Esophagus squamous epithelium (tissue), 5 donors: ENCODE measurements at places on chromosomes 6 and 20. TPM values are rescaled to one million over a fixed set of nuclear protein-coding genes. Genes with fewer than 3 reads are reported as not detected.

DNA sequence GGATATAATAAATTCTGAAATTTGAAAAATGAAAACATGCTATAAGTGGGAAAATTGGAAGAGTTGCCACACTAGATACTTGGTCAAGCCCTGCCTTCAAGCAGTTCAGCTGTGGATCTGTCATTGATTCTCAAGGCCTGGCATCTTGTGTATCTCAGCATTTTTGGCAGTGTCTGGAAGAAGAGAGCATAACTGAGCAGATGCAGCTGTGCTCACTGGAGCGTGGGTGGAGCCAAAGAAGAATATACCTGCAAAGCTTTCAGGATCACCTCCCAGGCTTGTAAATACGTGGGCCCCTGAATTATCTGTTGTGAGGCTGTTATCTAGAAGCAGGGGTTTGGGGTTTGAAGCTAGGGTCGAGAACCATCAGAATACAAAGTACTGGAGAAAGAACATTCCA is 31.3 kb upstream of the CHD6 start:
- no peak overlapping the region for H3K4me3 ChIP-seq
- no peaks in the 10 kb centered on the region for H3K36me3 ChIP-seq
- H3K4me1 ChIP-seq = peaks cover 57% of the 10 kb centered on the region
- H3K27ac ChIP-seq = no peak overlapping the region
- no peaks in the 10 kb centered on the region for H3K27me3 ChIP-seq
- no peak for DNase-seq

GRCh38 chr6:42053601-42054000 is 3.3 kb downstream of the TAF8 start:
- no peak for DNase-seq
- H3K27ac ChIP-seq = no peak overlapping the region
- H3K4me3 ChIP-seq = no peak overlapping the region

DNA sequence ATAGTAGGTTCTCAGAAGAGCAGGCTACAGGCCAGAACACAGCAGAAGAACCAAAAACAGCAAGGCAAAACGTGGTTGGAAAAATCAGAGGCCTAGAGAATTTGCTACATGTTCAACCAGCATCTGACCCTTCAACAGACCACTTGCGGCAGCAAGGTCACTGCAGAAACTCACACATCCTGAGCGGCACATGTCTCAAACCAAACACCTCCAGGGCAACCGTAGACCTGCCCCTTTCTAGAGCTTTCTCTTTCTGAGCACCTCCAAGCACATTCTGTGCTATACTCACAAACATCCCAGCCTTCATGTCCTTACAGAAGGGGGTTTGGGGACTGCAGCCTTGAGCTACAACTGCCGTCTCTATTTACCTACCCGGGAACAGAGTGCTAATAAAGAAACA is 52.6 kb downstream of the GFOD1 start:
- no peak overlapping the region for H3K27ac ChIP-seq
- no peaks in the 10 kb centered on the region for H3K36me3 ChIP-seq
- H3K27me3 ChIP-seq = no peaks in the 10 kb centered on the region
- no peak for DNase-seq
- no peak overlapping the region for H3K4me3 ChIP-seq

DNA sequence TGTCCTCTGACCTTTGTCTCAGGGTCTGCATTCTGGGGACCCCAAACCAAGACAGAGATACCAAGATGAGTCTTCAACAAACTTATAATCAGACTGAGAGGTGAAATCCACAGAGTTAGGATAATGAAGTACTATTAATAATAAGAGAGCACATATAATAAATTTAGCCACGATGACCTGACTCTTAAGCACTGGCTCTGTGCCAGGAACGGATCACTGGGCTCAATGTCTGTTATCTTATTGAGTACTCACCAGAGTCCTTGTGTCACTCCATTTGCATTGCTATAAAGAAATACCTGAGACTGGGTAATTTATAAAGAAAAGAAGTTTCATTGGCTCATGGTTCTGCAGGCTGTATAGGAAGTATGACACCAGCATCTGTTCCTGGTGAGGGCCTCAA is 18.9 kb upstream of the ITPR3 start:
- no peak for DNase-seq
- H3K36me3 ChIP-seq = no peaks in the 10 kb centered on the region
- peaks cover 7% of the 10 kb centered on the region for H3K4me1 ChIP-seq
- no peak overlapping the region for H3K4me3 ChIP-seq

DNA sequence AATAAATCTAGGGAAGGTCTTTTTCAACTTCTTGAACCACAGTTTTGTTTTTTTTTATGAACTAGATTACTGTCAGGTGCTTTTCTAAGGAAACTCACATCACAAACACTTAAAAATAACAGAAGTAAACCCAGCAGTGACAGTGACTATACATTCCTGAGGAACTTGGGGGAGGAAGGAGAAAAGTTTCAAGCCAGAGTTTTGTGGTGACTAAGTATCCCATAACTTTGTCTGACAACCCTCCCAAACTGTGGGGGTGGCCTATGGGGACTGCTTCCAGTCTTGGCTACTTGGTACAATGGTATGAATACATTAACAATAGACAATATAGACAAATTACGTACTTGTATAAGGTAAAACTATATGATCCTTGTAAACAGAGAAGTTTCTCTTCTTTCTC is 202.5 kb upstream of the MAN1A1 start:
- no peak overlapping the region for H3K4me3 ChIP-seq
- H3K27me3 ChIP-seq = no peaks in the 10 kb centered on the region
- DNase-seq = no peak
- no peaks in the 10 kb centered on the region for H3K36me3 ChIP-seq

GRCh38 chr6:35490821-35491557 is 5.9 kb downstream of the TEAD3 start:
- H3K36me3 ChIP-seq = peaks cover 4% of the 10 kb centered on the region
- no peak for DNase-seq
- peak overlapping the region; percentile 99 for H3K27ac ChIP-seq
- no peaks in the 10 kb centered on the region for H3K27me3 ChIP-seq
- peaks cover 100% of the 10 kb centered on the region for H3K4me1 ChIP-seq

Gene LGSN
- total RNA-seq = not detected

- H3K36me3 ChIP-seq = no peaks in the 10 kb centered on the region
- DNase-seq = no peak
- H3K27me3 ChIP-seq = no peaks in the 10 kb centered on the region
- no peaks in the 10 kb centered on the region for H3K4me1 ChIP-seq
- no peak overlapping the region for H3K4me3 ChIP-seq
These were observed 489.6 kb downstream of the MMUT start for GRCh38 chr6:48973491-48973890.

GRCh38 chr20:62531046-62531838 is 55.4 kb upstream of the GATA5 start:
- H3K4me3 ChIP-seq = no peak overlapping the region
- no peaks in the 10 kb centered on the region for H3K4me1 ChIP-seq
- no peaks in the 10 kb centered on the region for H3K27me3 ChIP-seq
- DNase-seq = no peak
- no peak overlapping the region for H3K27ac ChIP-seq
- H3K36me3 ChIP-seq = no peaks in the 10 kb centered on the region

- H3K27me3 ChIP-seq = no peaks in the 10 kb centered on the region
- no peaks in the 10 kb centered on the region for H3K36me3 ChIP-seq
- no peak overlapping the region for H3K27ac ChIP-seq
- no peak for DNase-seq
- no peak overlapping the region for H3K4me3 ChIP-seq
- no peaks in the 10 kb centered on the region for H3K4me1 ChIP-seq
These were observed 83.5 kb upstream of the PROKR2 start for GRCh38 chr20:5400164-5400762.

DNA sequence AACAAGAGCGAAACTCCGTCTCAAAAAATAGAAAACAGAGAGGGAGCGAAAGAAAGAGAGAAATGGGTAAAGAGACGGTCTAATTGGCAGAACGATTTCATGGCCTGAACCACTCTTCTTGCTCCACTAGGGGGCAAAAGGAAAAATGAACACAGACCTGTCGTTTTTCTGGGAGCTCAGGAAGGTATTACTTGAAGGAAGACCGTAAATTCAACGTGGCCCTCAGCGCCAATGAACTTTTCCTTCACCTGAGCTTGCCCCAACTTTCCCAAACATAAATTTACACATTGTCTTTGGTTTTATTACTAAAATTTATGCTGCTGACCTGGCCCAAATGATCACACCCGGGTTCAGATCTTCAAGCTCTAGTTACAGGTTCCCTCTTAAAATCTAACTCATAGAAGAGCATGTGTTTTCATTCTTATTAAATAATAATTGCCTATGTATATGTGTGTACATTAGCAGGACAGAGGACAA is 67.3 kb downstream of the ATP9A start:
- no peaks in the 10 kb centered on the region for H3K36me3 ChIP-seq
- peaks cover 7% of the 10 kb centered on the region for H3K4me1 ChIP-seq
- no peak overlapping the region for H3K4me3 ChIP-seq
- no peak for DNase-seq
- no peak overlapping the region for H3K27ac ChIP-seq

GRCh38 chr6:82397962-82398692 is 34.5 kb downstream of the TPBG start:
- H3K4me3 ChIP-seq = no peak overlapping the region
- H3K27ac ChIP-seq = no peak overlapping the region
- H3K36me3 ChIP-seq = no peaks in the 10 kb centered on the region
- DNase-seq = no peak
- H3K4me1 ChIP-seq = peaks cover 4% of the 10 kb centered on the region

GRCh38 chr6:126385536-126385935 is 45.6 kb downstream of the CENPW start:
- no peak overlapping the region for H3K4me3 ChIP-seq
- no peak overlapping the region for H3K27ac ChIP-seq
- H3K4me1 ChIP-seq = no peaks in the 10 kb centered on the region
- no peaks in the 10 kb centered on the region for H3K27me3 ChIP-seq

Gene ANGPT4
- not detected for total RNA-seq

DNA sequence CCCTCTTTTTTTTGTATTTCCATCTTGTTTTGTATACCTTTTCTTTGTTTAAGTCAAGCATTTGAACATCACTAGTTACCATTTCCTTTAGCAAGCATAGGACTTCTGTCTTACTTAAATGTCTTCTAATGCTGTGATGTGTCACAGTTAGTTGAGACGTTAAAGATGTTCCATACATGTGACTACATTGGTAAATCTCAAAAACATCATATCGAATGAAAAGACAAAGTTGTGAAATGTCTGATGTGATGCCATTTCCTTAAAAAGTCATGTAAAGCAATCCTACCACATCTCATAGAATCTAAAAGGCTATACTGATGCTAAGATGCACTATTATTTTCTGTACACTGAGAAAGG is 26.8 kb downstream of the SLC16A10 start:
- no peaks in the 10 kb centered on the region for H3K27me3 ChIP-seq
- H3K4me1 ChIP-seq = no peaks in the 10 kb centered on the region
- no peak for DNase-seq
- no peak overlapping the region for H3K4me3 ChIP-seq

- peaks cover 6% of the 10 kb centered on the region for H3K27me3 ChIP-seq
- peaks cover 46% of the 10 kb centered on the region for H3K4me1 ChIP-seq
- peak overlapping the region; percentile 97 for H3K27ac ChIP-seq
- H3K36me3 ChIP-seq = peaks cover 17% of the 10 kb centered on the region
- H3K4me3 ChIP-seq = no peak overlapping the region
These were observed 4.2 kb downstream of the VEGFA start for GRCh38 chr6:43773980-43774775.

Gene C6orf163
- total RNA-seq = 0.79 TPM

- no peaks in the 10 kb centered on the region for H3K27me3 ChIP-seq
- no peaks in the 10 kb centered on the region for H3K36me3 ChIP-seq
- H3K27ac ChIP-seq = no peak overlapping the region
These were observed 180.2 kb downstream of the MAFB start for GRCh38 chr20:40508821-40509220.

DNA sequence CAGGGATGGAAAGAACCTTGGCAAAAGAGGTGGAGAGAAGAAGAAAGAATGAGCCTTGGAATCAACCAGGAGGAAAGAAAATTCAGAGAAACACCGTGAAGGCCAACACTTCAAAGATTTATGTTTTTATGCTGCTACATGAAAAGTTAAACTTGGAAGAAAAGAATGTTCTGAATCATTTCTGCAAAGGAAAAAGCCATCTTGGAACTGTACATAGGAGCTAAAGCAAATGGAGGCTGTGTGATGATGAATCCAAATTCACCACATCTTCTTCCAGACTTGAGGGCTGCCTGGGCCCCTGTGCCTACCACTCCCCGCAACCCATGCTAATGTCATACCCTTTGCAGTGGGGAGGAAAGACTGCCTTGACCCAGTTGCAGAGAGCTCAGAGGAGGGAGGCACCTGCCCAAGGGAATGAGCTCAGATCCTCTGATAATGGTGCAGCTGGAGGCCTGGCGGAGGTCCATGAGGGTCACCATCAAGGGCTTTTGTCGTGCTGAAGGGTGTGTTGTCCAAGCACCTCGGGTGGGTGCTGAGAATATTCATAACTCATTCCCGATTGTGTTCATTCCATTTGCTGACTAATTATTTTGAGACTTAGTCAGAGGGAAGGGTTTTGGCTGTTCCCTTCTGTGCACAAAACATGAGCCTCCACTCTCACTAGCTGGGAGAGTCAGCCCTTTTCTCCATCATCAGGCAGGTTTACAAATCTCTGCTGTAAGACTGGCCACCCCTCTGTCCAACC is 245.8 kb upstream of the JAG1 start:
- H3K4me3 ChIP-seq = no peak overlapping the region
- peaks cover 43% of the 10 kb centered on the region for H3K4me1 ChIP-seq
- no peaks in the 10 kb centered on the region for H3K27me3 ChIP-seq
- H3K27ac ChIP-seq = peak overlapping the region; percentile 46

GRCh38 chr6:47237196-47237595 is 72.5 kb downstream of the TNFRSF21 start:
- no peak overlapping the region for H3K4me3 ChIP-seq
- no peak overlapping the region for H3K27ac ChIP-seq
- peaks cover 13% of the 10 kb centered on the region for H3K4me1 ChIP-seq
- no peaks in the 10 kb centered on the region for H3K27me3 ChIP-seq
- no peaks in the 10 kb centered on the region for H3K36me3 ChIP-seq

Gene SRMS
- total RNA-seq = not detected

Gene CFB
- total RNA-seq = 10.4 TPM

Gene GSTA3
- not detected for total RNA-seq

DNA sequence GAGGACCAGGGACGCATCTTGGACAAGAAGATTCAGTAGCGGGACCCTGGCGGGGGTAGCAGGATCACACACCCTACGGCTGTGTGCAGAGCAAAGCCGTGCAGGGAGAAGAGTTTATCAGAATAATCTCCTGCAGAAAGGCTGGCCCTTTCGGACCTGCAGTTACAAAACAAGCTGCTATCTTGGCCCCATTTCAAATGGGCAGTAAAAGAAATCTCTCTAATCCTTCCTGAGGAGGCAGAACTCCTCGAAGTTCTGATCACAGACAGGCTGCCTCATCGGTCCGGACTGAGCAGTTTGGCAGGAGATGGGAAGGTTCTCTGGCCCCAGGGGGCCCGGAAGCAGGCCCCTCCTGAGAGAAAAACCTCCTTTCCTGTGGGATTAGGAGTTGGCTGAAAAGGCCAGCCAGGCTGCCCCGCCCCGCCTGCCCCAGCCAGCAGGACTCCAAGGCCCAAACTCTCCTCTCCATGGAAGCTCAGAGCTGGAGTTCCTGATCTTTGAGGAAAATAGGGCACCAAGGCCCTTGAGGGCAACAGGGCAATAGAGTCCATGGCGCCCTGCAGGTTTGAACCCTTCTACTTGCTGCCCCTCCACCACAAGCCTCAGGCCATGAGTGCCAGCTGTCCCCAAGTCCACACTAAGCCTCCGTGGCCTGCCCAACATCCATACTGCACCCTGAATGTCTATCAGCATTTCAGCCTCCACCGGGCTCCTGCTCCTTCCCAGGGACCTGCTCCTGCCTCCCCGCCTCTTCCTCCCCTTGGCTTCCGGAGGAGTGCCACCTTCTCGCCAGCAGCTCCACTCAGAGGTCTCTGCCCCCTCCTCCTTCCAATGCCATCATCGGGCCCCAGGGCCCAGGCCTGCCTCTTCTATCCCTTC is 141.3 kb downstream of the PREX1 start:
- H3K27me3 ChIP-seq = no peaks in the 10 kb centered on the region
- no peaks in the 10 kb centered on the region for H3K36me3 ChIP-seq
- peaks cover 26% of the 10 kb centered on the region for H3K4me1 ChIP-seq
- no peak overlapping the region for H3K27ac ChIP-seq

Gene VWA7
- 0.57 TPM for total RNA-seq

Gene SAMD3
- total RNA-seq = 3.8 TPM

Gene CST4
- total RNA-seq = not detected

Gene MICB
- total RNA-seq = 2.6 TPM

Gene KIF3B
- total RNA-seq = 13.7 TPM
